Urinary bladder (tissue), 4 donors: ENCODE measurements at places on chromosomes 6 and 20. TPM values are rescaled to one million over a fixed set of nuclear protein-coding genes. Genes with fewer than 3 reads are reported as not detected.

The BFSP1 gene
- total RNA-seq = 3.3 TPM

The PEX6 gene
- 12.2 TPM for total RNA-seq

The RIMS4 gene
- total RNA-seq = 2.4 TPM

The FOXA2 gene
- total RNA-seq = not detected

The PRRC2A gene
- total RNA-seq = 53.7 TPM

The CST8 gene
- total RNA-seq = not detected

The ARFGEF3 gene
- 9.6 TPM for total RNA-seq

The CABLES2 gene
- total RNA-seq = 2.1 TPM

The SEMG1 gene
- not detected for total RNA-seq

The CD109 gene
- 34.9 TPM for total RNA-seq

The OPRL1 gene
- 1.1 TPM for total RNA-seq

The CST2 gene
- not detected for total RNA-seq

The CTNNBL1 gene
- total RNA-seq = 22.2 TPM

The GSTA2 gene
- total RNA-seq = not detected

The HTR1B gene
- total RNA-seq = 0.79 TPM

The PSORS1C2 gene
- total RNA-seq = not detected

The SLC16A10 gene
- 5.4 TPM for total RNA-seq
